ENCODE measurements at places on chromosomes 1 and 21.

GRCh38 chr21:42261829-42262200 is 42.9 kb downstream of the ABCG1 start:
- DNase-seq, result no peak

DNA sequence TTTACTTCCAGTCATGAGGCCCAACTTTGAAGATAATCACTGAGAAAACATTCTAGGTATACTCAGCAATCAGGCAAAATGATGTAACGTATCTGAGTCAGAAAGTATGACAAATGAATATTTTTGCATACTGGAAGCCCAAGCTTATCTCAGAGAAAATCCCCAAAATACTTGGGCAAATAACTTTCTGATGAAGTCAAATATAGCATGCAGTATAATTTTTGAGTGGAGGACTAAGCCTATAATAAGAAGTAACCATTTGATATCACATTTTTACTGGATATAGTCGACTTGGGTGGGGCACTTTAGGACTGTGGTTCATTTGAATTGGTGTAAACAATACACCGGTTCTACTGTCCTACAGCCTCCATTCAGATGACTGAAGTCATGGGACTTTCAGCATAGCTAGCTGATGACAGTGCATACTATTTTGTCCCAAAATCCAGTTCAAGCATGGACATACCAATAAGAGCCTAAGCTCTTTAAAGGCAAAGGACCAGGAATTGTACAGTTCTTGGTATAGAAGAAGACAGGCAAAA is 2.3 kb upstream of the GADD45A start:
- DNase-seq, result no peak

DNA sequence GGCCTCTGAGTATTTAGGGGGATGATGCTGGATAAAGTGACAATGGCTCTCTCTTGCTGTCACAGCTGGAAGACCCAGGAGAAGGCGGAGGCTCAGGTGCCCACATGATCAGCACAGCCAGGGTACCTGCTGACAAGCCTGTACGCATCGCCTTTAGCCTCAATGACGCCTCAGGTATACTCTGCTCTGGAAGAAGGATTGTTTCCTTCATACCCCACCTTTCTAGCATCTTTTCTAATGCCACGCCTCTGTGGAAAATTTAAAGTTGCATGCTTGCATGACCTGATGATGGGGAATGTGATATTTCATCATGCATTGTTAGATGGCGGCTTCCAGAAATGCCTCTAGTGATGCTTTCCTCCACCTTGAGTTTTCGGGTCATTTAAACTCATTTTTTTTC is 2.8 kb downstream of the MAP3K7CL start:
- no peak for DNase-seq

GRCh38 chr1:35111106-35111505 is 31.9 kb downstream of the ZMYM1 start:
- DNase-seq, result no peak

DNA sequence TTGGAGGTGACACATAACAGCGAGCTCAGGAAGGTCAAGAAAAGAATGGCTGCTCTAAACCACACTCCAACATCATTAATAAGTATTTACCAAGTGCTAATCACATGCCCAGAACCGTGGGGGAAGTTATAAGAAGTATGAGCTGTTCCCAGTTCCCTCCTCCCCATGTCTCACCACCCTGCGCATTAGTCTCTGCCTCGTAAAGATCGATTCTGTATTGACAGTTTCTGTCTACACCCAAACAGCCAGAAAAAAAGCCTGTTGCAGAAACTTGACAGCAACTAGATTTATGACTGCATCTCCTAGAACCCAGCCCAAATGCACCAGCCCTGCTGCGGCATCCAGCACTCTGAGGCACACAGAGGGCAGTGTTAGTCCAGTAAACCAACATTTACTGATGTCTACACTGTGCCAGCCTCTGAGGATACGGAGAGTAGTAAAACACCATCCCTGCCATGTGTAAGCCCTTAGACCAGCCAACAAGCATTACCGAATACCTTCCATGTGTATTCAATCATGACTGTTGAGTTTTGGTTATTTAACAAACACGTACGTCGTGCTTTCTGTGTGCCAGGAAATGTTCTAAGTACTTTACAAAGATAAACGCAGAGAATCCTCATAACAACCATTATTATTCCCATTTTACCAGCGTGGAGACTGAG is 63.6 kb upstream of the ZBTB40 start:
- no peak for DNase-seq

DNA sequence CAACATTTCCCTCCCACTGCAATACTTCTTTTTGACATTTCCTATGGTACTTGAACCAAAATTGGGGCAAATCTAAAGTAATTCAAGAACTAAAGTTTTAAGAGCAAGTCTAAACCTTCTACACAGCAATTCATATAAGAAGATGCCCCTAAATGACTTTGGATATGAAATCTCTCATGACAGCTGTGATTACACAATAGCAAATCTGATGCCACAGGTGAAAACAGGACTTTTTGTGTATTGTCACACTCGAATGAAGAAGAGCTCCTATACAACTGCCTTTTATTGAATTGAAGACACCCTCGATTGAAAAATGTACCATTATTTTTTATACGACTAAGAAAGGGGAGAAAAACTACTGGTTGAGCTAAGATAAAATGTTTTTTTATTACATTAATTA is 59.6 kb upstream of the DYNLT5 start:
- no peak for DNase-seq

DNA sequence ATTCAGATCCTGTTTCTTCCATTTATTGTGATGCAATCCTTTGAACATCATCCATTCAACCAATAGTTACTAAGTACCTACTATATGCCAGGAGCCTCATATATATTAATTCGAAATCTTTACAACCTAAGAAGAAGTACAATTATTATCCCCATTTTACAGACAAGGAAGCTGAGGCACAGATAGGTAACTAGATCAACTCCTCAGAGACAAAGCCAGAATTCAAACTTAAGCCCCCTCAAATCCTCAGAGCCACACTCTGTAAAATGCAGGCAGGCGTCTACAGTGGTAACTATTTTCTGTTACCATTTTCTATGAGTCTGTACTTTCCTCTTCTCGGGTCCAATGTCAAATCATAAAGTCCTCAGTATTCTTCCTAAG is 107.9 kb downstream of the SLC45A1 start:
- no peak for DNase-seq

- no peak for DNase-seq
Measured at GRCh38 chr21:29810871-29811270, 128.9 kb downstream of the GRIK1 start.

DNA sequence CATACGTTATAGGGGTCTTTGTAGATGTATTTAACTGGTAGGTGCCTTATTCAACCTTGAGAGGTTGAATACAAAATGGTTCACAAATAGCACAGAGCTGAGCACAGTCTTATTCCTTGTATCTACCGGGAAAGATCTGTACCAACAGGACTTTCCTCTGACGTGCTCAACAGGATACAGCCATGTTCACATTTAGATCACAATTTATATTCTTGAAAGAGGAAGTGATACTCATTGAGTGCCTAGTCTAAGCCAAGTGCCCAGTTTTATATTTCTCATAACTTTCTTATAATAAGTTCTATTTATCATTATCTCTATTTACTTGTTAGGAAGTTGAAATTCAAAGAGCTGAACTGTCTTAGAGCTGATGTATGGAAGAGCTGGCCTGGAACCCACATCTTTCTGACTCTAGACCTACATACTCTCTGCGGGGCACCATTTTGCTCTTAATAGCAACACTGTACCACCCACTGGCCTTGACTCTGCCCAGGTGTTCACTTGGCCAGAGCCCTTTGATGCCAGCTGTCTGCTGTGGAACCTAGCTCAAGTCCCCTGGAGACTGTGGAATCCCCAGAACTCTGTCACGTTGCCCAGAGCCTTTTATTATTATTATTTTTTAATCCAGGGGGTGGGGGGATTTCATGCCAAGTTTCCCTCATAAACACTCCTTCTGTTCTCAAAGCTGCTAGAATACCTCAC is 156.2 kb downstream of the TPR start:
- no peak for DNase-seq

DNA sequence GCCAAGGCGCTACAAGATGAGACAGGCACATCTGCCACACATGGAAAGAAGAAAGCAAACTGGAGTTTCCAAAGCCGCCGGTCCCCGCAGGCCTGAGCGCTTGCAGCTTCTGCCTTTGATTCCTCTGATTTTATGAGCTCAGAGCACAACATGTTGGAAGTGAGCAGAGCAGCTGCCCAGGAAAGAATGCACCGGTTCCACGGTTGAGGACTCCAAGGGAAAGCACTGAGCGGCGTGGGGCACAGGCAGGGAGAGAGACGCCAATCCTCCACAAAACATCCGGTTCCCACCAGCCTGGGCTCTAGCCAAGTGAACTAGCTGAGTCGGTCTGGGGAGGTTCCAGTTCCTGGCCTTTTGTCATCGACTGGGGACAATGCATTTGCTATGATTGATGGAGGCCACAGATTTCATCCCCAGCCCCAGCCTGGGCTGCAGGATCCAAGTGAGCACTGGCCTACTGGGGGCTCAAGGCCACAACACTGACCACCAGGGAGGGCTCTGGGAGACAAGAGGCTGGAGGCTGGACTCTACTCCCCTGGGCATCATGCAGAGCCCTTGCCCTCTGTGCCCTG is 253.1 kb upstream of the IRF2BP2 start:
- no peak for DNase-seq

GRCh38 chr1:21050031-21050430 is 126.7 kb downstream of the EIF4G3 start:
- DNase-seq, result no peak

GRCh38 chr1:64676386-64676785 is 68.5 kb upstream of the RAVER2 start:
- DNase-seq, result no peak

DNA sequence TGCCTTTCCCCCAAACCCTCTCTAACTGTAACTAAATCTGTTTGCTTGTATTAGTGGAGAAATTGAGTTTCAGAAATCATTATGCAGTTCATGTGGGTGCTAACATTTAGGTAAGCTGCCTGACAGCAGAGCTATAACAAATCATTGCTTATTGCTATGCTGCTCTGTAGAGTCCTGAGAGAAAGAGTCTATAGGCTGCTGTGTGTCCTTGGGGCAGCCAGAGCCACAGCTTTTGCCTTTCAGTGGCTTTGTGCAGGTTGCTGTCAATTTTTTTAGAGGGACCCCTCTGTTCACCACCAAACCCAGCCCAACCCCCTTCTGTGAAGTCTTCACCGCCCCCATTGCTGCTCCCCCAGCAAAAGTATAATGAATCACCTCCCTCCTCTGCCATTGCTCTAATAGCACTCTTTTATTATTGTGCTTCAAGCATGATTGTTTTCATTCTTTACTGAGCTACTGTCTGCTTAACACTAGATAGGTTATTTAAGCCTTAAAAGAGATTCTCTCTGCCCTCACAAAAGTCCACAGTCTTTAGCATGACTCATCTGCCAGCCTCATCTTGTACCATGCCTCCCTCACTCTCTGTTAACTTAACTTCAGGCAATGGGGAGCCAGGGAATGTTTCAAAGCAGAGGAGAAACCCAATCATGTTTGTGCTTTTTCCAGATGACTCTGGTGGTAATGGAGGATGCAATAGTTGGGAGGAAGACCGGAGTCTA is 38.6 kb downstream of the DIRAS3 start:
- no peak for DNase-seq

DNA sequence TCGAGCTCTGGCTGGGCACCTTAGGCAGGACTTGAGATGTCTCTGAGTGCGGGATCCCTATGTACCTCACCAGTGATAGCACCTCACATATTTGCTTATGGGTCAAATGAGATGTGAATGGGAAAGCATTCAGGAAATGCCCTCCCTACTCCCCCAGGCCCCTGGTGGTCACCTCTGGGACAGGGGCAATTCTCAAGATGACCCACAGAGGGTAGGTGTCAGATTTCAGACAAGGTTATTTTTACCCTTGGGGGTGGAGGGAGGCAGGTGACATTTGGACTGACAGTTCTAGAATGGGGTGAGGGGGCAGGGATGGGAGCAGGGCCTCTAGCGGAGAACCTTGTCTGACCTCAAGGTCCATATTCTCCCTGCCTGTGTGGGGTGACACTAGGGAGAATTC is 27.1 kb downstream of the ACOT11 start:
- DNase-seq, result no peak

DNA sequence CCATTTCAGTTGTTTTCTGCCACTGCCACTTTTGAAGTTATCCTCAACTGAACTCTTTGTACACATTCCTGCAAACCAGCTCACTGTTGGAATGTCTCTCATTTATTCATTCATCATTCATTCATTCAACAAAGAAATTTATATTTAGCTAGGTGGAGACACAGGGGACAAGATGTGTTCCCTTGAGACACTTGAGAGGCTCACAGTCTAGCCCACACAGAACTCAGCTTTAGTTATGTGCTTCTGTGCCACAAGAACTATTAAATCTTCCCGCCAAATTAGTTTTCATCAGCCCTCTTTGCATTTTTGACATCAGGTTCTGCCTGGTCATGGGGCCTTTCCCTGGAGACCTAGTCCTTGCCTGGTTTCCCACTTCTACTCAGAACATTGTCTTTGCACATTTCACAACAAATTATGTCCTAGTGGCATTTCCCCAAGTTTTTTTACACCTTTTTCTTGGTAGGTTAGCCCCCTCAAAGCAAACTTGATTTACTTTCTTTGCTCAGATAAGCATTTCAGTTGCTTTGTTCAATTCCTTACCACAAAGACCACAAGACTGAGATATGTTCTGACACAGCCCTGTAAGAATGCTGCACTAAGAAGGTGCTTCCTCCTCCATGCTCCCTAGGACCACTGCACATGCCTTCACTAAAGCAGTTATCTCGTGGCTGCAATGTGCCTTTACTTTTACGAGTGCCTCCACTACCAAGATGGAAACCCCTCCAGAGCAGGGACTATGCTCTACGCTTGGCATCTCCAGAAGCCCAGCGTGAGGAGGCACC is 31.0 kb downstream of the ILDR2 start:
- no peak for DNase-seq

GRCh38 chr21:46323227-46323709 is 402 bp downstream of the C21orf58 start:
- DNase-seq, result no peak

DNA sequence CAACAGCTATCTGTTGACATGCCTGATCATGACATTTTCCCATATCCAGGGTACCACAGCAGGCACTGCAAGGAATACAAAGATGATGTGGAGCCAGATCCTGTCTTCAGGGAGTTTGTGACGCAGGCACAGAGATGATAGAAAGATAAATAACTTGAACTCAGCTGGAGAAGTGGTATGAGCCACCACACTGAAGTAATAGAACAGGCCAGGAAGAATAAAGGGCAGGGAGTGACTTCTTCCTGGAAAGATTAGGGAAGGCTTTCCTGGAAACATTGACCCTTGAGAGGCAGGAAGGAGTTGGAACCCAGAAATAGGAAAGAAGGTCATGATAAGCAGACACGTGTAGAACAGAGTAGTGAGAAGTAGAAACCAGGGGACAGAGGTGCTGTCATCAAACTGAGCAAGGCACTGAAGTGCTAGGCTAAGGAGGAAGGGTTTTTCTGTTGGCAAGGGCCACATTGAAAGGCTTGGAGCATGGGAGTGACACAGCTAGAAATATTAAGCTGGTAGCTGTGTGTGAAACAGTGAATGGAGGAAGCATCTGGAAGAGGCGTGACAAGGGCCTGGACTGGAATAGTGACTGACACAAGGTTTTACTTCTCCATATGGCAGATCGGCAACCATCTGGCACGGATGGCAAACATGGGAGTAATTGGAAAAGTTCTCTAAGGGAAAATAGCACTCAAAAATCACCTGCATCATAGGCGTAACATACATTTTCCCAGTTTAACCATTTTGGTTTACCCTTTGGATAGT is 68.4 kb downstream of the AK5 start:
- DNase-seq, result no peak

- no peak for DNase-seq
Measured at GRCh38 chr1:41488040-41488951, 3.8 kb upstream of the EDN2 start.
